ENCODE measurements at places on chromosomes 12 and 14.

DNA sequence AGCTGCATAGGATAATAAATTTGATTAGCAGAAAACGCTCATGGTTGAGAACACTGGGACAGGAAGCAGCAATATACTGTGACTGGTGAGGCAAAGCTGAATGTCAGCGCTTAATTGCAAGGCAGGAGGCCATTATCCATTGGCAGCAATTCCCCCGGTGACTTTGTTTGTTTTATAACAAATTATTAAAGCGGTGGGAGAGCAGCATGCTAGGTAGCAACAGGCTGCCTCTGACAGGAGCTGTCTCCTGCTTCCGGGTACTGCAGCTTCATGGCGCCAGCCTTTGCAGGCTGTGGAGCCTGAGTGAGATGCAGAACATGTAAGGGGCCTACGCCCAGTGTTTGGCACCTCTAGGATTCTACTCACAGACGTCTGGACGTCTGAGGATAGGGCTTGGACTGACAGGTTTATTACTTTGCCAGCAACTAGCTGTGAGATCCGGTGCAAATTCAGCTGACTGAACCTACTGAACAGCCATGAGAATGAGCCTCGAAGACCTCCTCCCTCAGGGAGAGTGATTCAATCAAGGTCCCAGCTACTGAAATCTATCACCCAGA, 82.1 kb upstream of the SSTR1 start:
- DNase-seq, result no peak

DNA sequence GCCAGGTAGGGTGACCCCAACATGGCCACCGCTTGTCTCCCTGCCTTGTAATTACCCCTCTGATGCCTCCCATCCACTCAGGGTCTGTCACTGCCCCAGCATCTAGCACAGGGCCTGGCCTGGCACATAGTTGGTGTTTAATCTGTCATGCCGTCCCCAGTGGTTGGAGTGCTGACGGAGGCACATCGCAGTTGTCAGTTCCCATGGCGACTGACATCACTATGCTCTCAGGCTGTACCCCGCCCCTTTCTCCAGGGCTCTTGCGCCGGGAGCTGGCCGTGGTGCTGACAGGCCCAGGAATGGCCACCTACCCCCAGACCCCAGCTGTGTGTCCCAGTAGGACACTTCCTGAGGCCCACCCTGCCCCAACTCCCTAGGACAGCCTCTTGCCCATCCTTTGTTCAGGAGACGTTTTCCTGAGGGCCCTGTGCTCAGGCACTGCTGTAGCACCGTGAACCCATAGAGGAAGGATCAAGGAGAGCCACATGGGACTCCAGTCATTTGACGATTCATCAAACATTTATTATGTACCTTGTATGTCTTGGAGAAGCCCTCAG, 23.0 kb downstream of the FAM222A start:
- DNase-seq, result no peak

GRCh38 chr12:1811281-1811947, 9.0 kb upstream of the LRTM2 start:
- no peak for DNase-seq

- no peak for DNase-seq
Observed at GRCh38 chr14:68255693-68256178, 436.2 kb downstream of the RAD51B start.

DNA sequence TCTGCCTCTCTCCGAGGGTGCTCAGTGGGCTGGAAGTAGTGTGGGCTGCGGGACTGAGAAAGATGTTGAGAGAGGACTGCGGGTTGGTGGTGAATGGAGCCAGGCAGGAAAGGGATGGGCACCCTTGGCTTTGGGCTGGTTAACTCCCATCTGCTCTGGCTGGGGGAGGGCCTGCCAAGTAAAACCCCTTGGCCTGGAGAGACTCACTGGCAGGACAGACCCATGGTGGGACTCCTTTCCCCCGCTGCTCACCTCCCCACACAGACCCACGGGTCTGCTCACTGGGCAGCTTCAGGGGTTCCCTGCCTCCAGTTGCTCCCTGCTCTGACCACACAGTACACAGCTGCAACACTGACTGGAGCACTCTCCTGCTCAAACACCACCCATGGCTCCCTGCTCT, 54.1 kb downstream of the KRT80 start:
- DNase-seq, result no peak

DNA sequence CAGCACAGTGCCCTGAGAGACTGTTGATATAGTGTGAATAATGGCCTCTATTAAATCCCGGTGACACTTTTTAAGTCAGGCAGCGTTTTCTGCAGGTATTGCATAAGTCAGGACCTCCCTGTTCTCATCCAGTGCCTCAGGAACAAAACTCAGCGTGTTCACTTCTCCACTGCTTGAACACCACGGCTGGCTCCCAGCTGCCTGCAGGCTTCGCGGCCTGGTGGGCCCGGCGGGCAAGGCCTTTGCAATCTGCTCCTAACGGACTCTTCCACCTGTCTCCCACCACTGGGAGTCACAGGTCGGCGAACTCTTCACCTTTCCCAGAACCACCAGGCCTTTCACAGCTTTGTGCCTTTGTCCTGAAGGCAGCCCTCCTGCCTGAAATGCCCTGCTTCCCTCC, 18.7 kb downstream of the RFX4 start:
- no peak for DNase-seq

- no peak for DNase-seq
Observed at GRCh38 chr14:22898302-22899090, 15.5 kb downstream of the REM2 start.

- peak; percentile 69 for DNase-seq
Observed at GRCh38 chr12:12010277-12011039, 60.3 kb upstream of the BCL2L14 start.

DNA sequence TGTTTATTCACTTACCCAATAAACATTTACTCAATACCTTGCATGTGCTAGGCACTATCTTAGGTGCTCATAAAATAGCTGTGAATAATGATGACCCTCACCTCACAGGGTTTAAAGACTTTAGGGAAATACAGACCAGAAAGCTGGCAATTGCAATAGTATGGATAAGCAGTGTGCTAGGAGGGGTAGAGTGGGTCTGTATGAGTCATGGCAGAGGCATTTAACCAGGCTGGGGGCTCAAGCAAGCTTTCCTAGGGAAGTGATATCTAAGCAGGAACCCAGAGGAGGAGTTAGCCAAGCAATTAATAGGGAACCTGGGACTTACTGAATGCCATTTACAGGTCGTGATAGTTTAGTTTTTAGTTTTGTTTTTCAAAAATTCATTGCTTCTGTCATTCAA, 123.9 kb upstream of the CCDC198 start:
- no peak for DNase-seq

GRCh38 chr12:77352946-77353345, 287.6 kb upstream of the E2F7 start:
- no peak for DNase-seq

DNA sequence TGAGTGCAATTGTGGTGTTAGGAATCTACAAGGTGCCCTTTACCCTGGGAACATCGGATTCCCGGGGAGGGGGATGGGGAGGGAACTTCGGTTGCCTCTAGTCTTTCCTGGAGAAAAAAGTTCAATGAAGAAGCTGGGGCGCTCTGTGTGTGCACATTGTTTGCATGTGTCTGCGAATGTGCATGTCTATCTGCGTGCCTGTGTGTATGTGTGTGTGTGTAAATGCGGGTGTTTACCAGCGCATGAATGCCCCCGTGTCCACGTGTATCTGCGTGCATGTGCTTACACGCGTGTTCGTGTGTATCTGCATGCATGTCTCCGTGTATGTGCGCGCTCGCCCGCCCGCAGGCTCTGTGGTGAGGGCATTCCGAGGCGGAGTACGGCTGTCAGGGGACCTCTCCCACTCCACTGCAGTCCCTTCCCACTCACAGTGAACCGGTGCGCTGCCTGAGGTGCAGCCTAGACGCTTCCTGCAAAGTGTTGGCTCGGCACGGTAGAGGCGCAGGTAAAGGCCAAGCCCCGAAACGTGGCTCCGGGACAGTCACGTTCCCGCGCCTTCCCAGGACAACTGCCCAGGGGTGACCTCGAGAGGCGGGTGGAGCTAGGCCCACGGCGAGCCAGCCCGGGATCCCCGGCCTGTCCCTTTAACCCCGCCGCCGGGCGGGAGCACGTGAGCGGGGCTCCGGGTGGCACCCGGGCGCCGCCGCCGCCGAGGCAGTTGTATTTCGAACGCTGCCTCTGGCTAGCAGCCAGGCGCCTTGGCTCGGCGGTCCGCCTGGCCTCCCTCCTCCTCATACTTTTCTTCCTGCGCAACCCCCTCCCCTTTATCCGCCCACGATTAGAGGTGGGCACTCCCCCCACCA, 539 bp upstream of the HMGA2 start:
- no peak for DNase-seq

- DNase-seq, result no peak
Observed at GRCh38 chr12:109203480-109203879, 87.1 kb downstream of the ACACB start.
